ENCODE measurements at places on chromosomes 5 and 9.
A peak's percentile ranks its signal among the peaks of the same experiment; 100 is the strongest.

DNA sequence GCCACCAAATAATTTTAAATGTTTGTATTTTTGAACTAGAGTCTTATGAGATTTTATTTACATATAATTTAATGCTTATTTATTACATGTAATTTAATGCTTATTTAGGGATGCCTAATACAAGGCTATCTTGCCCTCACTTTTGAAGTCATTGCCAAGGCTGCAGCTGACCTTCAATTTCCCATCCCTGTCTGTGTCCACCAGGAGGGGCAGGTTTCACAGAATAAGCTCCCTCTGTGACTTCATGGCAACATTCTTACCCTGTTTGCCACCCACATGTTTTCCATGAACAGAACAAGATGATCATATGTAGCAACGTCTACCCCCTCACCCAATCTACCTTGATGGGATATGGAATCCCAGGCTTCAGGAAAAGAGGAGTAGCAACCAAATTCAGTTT lies 27.0 kb downstream of the C5 start:
- peak; percentile 36 for DNase-seq

GRCh38 chr9:19640014-19640413 lies 148.8 kb downstream of the SLC24A2 start:
- no peak for DNase-seq

DNA sequence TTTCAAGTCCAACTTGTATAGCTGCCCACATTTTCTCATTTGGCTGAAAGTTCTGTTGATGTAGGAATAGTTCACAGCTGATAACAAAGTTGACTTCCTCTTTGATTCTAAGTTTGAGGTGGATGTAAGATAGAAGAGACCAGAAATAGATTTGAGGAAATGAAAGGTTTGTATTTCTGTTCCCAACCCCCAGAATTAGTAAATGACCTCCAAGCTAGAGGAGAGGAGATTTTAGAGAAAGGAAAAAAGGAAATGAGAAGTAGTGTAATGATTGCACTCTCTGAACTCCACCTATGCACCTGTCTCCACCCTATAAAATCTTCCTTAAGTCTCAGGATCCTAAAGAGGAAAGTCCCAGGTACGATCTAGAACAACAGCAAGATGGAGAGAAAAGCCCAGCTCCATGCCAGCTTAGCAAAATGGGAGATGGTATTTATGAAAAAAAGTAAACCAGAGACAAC lies 130.4 kb upstream of the POC5 start:
- no peak for DNase-seq

GRCh38 chr9:123527981-123528380 lies 172.0 kb downstream of the CRB2 start:
- DNase-seq = no peak

- DNase-seq = peak; percentile 56
Measured at GRCh38 chr9:93091453-93092081, 4.5 kb upstream of the CARD19 start.
